ENCODE measurements at places on chromosomes 1 and 21.

DNA sequence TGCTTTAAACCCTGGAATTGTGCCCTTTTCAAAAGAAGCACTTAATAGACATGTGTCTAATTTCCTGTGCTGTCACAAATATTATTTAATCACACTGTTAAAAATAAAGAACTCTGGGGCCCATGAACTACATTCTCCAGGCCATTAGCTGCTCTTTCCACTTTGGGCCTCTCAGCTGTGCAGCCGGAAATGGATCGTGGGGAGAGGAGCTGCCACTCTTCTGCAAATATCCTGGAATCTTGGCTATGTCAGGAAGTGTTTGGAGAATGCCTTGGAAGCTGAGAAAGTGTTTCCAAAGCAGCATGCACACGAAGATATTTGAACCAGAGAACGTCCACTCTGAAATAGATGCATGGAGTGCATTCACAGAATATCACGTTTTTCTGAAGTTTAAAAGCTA is 27.5 kb upstream of the VPS26C start:
- DNase-seq = no peak

DNA sequence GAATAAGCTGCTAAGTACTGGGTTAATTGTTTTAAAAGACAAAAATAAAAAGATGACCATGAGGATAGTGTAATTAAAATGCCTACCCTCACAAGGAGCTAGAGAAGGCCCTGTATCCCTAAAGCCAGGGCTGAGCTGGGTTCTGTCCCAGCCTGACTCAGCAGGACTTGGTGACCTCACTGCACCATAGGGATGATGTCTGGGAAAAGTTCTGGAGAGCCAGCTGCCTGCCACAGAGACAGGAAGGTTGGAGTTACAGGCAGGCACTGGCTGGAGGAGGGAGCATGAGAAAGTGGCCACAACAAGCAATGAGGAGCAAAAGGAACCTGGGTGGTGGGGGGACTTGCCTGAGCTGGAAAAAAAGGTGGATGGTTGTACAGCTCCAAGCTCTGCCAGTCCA is 5.7 kb upstream of the TNR start:
- DNase-seq = no peak

DNA sequence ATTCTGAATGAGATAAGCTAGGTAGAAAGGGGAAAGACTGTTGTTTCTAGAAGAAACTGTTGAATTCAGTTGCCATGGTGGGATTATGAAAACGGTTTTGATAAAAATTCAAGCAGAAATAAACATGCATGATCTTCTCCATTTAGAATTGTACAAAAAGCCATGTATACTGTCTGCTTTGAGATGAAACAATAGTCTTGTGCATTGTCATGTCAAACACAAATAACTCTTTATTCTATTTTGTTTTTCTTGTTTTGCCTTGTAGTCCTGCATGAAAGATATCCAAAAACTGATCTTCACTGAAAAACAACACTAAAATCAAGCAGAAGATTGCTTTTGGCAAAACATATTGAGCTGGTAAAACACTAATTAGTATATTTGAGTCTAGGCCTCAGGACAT is 659.9 kb downstream of the LTN1 start:
- DNase-seq = no peak

GRCh38 chr1:92352856-92353255 is 54.0 kb downstream of the RPAP2 start:
- DNase-seq = no peak

DNA sequence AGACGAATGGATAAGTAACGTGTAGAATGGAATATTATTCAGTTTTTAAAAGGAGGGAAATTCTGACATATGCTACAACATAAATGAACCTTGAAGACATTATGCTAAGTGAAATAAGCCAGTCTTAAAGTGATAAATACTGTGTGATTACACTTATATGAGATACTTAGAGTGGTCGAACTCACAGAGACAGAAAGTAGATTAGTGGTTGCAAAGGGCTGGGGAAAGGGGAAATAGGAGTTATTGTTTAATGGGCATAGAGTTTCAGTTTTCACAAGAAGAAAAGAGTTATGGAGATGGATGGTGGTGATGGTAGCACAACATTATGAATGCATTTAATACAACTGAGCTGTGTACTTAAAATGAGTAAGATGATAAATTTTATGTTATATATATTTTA is 14.7 kb upstream of the AHCYL1 start:
- DNase-seq = no peak

DNA sequence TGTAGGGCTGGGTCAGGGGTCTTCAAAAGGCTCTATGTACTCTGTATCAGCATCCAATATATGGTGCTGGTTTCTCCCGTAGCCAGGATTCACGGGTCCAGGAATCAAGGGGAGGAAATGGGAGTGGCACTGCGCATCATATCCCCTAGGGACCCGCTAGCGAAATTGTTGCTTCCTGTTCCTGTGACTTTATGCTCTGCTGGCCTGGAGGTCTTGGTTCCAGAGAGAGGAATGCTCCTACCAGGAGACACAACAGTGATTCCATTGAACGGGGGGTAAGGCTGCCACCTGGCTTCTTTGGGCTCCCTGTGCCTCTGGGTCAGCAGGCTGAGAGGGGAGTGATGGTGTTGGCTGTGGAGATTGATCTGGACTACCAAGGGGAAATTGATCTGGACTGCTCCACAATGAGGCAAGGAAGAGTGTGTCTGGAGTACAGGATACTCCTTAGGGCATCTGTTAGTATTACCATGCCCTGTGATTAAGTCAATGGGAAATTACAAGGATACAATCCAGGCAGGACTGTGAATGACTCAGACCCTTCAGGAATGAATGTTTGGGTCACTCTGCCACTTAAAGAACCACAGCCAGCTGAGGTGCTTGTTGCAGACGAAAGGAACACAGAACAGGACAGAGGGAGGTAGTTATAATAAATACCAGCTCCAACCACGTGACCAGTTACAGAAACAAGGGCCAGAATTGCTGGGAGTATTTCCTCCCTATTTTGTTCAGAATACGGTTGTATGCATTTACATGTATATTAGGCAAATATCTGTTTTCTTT is 10.2 kb downstream of the SPSB1 start:
- DNase-seq = no peak

DNA sequence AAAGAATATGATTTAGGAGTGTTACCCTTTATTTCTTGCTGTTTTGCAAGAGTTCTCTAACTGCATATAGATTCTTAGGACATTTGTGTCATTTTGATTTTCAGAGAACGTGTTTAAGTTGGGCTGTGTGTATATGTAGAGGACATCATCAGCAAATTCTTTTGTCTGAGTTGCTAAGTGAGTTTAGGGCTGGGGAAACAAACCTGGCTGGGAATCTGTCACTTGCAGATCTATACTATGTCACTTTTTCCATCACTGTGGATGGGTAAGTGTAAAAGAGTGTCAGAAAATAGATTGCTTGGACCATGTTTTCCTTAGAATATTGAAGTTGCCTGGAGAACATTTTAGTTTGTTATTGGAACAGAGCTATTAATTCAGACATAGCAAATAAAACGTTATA is 349.1 kb upstream of the NEGR1 start:
- no peak for DNase-seq

DNA sequence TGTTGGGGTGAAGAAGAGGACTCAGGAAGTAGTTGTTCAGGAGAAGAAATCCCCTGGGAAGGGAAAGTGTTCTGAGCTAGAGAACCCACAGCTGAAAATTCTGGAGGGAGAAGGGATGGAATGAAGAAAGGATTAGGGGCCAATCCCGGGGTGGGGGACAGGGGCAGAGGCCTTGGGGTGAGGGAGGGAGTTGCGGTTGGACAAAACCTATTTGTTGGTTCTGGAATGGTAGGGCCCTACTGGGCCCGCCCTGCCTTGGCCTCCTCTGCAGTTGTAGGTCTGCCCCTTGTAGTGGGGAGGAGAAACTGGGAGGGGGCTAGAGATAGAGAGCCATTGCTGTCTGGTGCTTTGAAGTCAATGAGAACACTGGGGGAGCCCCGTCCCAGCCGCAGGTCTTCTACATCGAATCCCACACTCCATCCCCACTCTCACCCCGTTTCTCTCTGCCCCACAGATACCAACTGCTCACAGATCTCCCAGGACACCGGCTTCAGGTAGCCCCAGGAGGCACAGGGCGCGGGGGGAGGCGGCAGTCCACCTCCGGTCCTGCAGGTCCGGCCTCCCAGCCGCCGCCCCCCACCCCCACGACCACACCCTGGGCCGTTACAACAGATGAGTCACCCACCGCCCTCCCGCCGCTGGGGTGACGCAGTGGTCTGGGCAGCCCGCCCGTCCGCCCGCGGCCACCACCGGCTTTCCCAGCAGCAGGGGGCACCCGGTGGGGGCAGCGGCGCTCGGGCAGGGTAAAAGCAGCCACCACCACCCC is 1.1 kb downstream of the TAGLN2 start:
- peak; percentile 83 for DNase-seq

DNA sequence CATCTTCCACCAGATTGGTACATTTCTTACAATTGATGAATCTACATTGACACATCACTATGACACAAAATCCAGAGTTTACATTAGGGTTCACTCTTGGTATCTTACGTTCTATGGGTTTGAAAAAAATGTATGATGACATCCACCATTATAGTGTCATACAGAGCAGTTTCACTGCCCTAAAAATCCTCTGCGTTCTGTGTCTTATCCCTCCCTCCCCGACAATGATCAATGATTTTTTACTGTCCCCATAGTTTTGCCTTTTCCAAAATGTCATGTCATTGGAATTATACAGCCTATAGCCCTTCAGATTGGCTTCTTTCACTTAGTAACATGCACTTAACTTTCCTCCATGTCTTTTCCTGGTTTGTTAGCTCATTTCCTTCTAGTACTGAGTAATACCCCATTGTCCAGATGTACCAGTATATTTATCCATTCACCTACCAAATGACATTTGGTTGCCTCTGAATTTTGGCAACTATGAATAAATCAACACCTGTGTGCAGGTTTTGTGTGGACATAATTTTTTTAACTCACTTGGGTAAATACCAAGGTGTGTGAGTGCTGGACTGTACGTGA is 80.9 kb upstream of the CDC42BPA start:
- no peak for DNase-seq

All from CD4-positive, alpha-beta T cell treated with Interleukin-1 beta for 1 hour (primary cell).